ENCODE measurements at places on chromosomes 16 and 17. TPM values are rescaled to one million over a fixed set of nuclear protein-coding genes. Genes with fewer than 3 reads are reported as not detected.

- H3K27me3 ChIP-seq: no peaks in the 10 kb centered on the region
- DNase-seq: no peak
- H3K27ac ChIP-seq: no peak overlapping the region
- H3K36me3 ChIP-seq: no peaks in the 10 kb centered on the region
- H3K4me1 ChIP-seq: peaks cover 5% of the 10 kb centered on the region
- no peak overlapping the region for H3K4me3 ChIP-seq
Measured at GRCh38 chr17:60303406-60304099, 88.4 kb downstream of the USP32 start.

DNA sequence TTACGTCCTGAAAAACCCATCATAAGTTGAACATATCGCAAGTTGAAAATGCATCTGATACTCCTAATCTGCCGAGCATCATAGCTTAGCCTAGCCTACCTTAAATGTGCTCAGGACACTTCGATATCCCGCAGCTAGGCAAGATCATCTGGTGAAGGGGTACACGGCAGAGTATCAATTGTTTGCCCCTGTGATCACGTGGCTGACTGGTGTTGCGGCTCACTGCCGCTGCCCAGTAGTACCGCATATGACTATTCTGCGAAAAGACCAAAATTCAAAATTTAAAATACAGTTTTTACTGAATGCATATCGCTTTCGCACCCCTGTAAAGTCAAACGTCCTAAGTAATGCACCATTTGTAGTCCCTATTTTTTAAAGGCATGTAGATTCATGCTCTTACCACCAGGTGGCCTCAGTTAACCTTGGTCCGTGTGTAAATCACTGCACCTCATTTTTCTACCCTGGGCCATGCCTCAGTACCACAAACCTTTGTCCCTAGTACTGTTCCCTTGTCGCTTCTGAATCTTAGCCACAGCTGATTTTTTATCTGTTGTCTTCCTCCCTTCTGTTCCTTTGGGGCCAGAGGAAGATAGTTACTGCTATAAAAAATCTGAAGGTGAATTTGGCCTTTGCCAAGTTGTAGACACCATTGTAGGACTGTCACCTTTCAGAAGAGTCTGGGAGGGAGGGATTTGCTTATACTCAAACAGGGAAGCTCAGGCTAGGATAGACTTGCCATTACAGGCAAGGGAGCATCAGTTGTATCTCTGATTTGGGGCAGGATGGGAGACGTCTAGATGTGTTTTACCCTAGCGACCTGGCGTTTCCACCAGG is 34.4 kb downstream of the WWP2 start:
- peak; percentile 85 for DNase-seq
- H3K27me3 ChIP-seq: no peaks in the 10 kb centered on the region
- H3K27ac ChIP-seq: no peak overlapping the region
- peak overlapping the region; percentile 16 for H3K4me3 ChIP-seq
- no peaks in the 10 kb centered on the region for H3K36me3 ChIP-seq
- no peaks in the 10 kb centered on the region for H3K4me1 ChIP-seq

GRCh38 chr16:78227855-78228254 is 128.4 kb downstream of the WWOX start:
- no peaks in the 10 kb centered on the region for H3K27me3 ChIP-seq
- no peaks in the 10 kb centered on the region for H3K36me3 ChIP-seq
- H3K4me3 ChIP-seq: no peak overlapping the region
- H3K27ac ChIP-seq: no peak overlapping the region

DNA sequence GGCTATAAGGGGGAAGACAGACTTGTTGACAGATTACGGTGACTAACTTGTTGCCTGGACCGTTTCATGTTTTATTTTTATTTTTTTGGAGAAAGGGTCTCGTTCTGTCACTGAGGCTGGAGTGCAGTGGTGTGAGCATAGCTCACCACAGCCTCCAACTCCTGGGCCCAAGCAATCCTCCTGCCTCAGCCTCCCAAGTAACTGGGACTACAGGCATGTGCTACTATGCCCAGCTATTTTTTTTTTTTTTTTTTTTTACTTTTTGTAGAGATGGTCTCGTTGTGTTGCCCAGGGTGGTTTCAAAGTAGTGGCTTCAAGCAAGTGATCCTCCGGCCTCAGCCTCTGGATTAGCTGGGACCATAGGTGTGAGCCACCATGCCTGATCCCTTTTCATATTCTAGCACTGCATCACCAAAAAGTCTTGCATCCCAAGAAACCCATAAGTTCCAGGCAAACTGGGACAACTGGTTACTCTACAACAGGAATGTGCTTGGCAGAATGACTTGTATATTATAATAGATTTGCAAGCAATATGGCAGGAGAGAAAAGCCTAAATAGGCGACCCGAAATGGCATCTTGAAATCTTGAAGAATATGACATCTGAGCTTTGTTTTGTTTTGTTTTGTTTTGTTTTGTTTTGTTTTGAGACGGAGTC is 2.2 kb upstream of the WDR59 start:
- H3K4me1 ChIP-seq: no peaks in the 10 kb centered on the region
- H3K4me3 ChIP-seq: no peak overlapping the region
- no peak for DNase-seq
- H3K27ac ChIP-seq: no peak overlapping the region

DNA sequence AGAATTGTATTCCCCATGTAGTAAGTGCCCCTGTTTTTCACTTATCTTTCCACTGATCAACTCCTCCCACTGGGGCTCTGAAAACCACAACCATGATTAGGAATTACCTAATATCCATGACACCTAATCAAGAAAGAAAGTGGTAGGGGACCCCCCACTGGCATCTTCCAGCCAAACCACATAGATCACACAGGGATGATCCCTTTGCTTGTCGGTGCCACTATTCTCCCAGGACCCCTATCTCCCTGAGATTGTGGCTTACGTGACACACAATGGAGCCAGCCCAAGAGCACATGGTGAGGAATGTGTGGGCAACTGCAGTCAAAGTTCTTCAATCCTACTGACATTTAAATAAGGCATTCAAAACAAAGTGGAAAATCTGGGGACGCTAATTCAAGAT is 17.6 kb upstream of the DNAH9 start:
- no peaks in the 10 kb centered on the region for H3K27me3 ChIP-seq
- no peak for DNase-seq
- no peak overlapping the region for H3K27ac ChIP-seq
- no peak overlapping the region for H3K4me3 ChIP-seq
- no peaks in the 10 kb centered on the region for H3K36me3 ChIP-seq

- DNase-seq: no peak
- H3K27ac ChIP-seq: no peak overlapping the region
- no peaks in the 10 kb centered on the region for H3K36me3 ChIP-seq
- no peaks in the 10 kb centered on the region for H3K4me1 ChIP-seq
- H3K4me3 ChIP-seq: no peak overlapping the region
Measured at GRCh38 chr17:58061672-58062071, 21.5 kb upstream of the DYNLL2 start.

- no peak overlapping the region for H3K4me3 ChIP-seq
- peak; percentile 75 for DNase-seq
- peak overlapping the region; percentile 31 for H3K27ac ChIP-seq
- H3K36me3 ChIP-seq: peaks cover 10% of the 10 kb centered on the region
- no peaks in the 10 kb centered on the region for H3K27me3 ChIP-seq
Measured at GRCh38 chr16:28181515-28181914, 30.2 kb downstream of the XPO6 start.

- H3K4me1 ChIP-seq: no peaks in the 10 kb centered on the region
- no peak for DNase-seq
- H3K4me3 ChIP-seq: no peak overlapping the region
- no peaks in the 10 kb centered on the region for H3K27me3 ChIP-seq
- peaks cover 42% of the 10 kb centered on the region for H3K36me3 ChIP-seq
Measured at GRCh38 chr16:90040152-90041023, 21.1 kb upstream of the DBNDD1 start.

- H3K36me3 ChIP-seq: peaks cover 51% of the 10 kb centered on the region
- H3K4me3 ChIP-seq: no peak overlapping the region
- DNase-seq: no peak
- H3K4me1 ChIP-seq: no peaks in the 10 kb centered on the region
- no peak overlapping the region for H3K27ac ChIP-seq
Measured at GRCh38 chr17:78399693-78400144, 21.3 kb downstream of the PGS1 start.

GRCh38 chr17:64687376-64687775 is 25.3 kb upstream of the SMURF2 start:
- H3K4me1 ChIP-seq: no peaks in the 10 kb centered on the region
- H3K4me3 ChIP-seq: no peak overlapping the region
- no peak overlapping the region for H3K27ac ChIP-seq
- H3K27me3 ChIP-seq: no peaks in the 10 kb centered on the region

- no peak overlapping the region for H3K4me3 ChIP-seq
- H3K27ac ChIP-seq: no peak overlapping the region
- H3K4me1 ChIP-seq: peaks cover 5% of the 10 kb centered on the region
- no peak for DNase-seq
- peaks cover 50% of the 10 kb centered on the region for H3K36me3 ChIP-seq
Measured at GRCh38 chr17:62052765-62053338, 12.2 kb downstream of the MED13 start.

DNA sequence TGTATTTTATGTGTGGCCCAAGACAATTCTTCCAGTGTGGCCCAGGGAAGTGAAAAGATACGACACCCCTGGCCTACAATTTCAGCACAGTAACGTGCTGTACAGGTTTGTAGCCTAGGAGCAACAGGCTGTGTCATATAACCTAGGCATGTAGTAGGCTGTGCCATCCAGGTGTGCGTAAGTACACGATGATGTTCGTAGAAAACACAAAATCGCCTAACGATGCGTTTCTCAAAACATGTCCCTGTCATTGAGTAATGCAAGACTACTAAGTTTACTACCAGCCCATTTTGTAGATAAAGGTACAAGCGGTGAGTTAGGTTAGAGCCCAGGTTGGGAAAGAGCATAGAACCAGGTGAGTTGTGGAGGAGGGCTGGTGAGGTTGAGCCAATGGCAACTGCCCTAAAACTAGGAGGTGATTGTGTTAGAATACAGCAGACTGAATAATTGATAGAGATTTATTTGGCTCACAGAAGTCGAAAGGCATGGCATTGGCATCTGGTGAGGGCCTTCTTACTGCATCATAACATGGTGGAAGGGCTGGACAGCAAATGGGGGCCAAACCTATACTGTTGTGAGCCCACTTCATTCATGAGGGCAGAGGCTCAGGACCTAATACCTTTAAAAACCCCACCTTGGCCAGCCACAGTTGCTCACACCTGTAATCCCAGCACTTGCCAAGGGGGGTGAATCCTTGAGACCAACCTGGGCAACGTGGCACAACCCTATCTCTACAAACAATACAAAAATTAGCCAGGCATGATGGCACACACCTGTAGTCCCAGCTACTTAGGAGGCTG is 4.2 kb downstream of the EIF1 start:
- no peak for DNase-seq
- peaks cover 13% of the 10 kb centered on the region for H3K4me1 ChIP-seq
- no peaks in the 10 kb centered on the region for H3K27me3 ChIP-seq
- peaks cover 41% of the 10 kb centered on the region for H3K36me3 ChIP-seq
- no peak overlapping the region for H3K27ac ChIP-seq
- H3K4me3 ChIP-seq: no peak overlapping the region

GRCh38 chr17:40361925-40362695 is 2.4 kb downstream of the GJD3 start:
- H3K36me3 ChIP-seq: no peaks in the 10 kb centered on the region
- no peaks in the 10 kb centered on the region for H3K27me3 ChIP-seq
- H3K27ac ChIP-seq: no peak overlapping the region
- no peaks in the 10 kb centered on the region for H3K4me1 ChIP-seq

DNA sequence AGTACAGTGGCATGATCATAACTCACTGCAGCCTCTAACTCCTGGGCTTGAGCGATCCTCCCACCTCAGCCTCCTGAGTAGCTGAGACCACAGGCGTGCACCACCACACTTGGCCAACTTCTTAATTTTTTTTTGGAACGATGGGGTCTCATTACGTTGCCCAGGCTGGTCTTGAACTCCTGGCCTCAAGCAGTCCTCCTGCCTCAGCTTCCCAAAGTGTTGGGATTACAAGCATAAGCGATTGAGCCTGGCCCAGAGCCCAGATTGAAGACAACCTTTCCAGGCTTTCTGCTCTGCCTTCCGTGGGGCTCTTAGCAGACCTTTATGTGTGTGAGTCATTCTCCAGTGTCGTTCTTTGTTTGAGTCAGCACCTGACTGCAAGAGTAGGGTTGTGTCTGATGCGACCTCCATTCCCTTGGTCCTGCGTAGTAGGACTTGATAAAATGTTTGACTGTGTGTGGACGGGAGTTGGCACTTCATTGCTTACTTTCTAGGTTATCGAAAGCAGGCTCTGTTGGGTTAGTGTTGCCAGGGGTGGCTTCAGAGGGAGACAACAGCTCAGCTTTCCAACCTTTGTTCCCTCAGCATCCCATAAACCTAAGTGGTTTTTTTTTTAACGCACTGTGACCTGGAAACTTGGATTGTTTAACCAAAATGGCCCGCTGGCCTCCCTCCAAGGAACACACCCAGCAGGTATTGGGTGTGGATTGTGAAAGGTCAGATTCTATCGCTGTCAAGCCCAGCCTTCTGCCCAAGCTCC is 26.4 kb downstream of the EEF2K start:
- no peaks in the 10 kb centered on the region for H3K4me1 ChIP-seq
- H3K4me3 ChIP-seq: no peak overlapping the region
- DNase-seq: no peak
- H3K27ac ChIP-seq: no peak overlapping the region

- H3K27me3 ChIP-seq: peaks cover 72% of the 10 kb centered on the region
- peaks cover 23% of the 10 kb centered on the region for H3K4me1 ChIP-seq
- H3K4me3 ChIP-seq: no peak overlapping the region
- no peaks in the 10 kb centered on the region for H3K36me3 ChIP-seq
Measured at GRCh38 chr17:61397086-61397842, 2.4 kb upstream of the TBX2 start.

- H3K4me1 ChIP-seq: no peaks in the 10 kb centered on the region
- no peak overlapping the region for H3K27ac ChIP-seq
- no peak for DNase-seq
- no peaks in the 10 kb centered on the region for H3K27me3 ChIP-seq
- H3K36me3 ChIP-seq: no peaks in the 10 kb centered on the region
- no peak overlapping the region for H3K4me3 ChIP-seq
Measured at GRCh38 chr16:48158296-48158695, 2.5 kb upstream of the ABCC12 start.

- H3K4me3 ChIP-seq: no peak within 1 kb of the TSS
- H3K27me3 ChIP-seq: no peaks in the 10 kb centered on the region
- no peaks in the 10 kb centered on the region for H3K36me3 ChIP-seq
- no peak within 1 kb of the TSS for H3K27ac ChIP-seq
- H3K4me1 ChIP-seq: no peaks in the 10 kb centered on the region
- DNase-seq: no peak
Measured at GRCh38 chr17:40015005-40015997, at the start of gene CSF3. CSF3 (plus strand) TSS chr17:40015440; CDS start chr17:40015475, 35 bp downstream.

DNA sequence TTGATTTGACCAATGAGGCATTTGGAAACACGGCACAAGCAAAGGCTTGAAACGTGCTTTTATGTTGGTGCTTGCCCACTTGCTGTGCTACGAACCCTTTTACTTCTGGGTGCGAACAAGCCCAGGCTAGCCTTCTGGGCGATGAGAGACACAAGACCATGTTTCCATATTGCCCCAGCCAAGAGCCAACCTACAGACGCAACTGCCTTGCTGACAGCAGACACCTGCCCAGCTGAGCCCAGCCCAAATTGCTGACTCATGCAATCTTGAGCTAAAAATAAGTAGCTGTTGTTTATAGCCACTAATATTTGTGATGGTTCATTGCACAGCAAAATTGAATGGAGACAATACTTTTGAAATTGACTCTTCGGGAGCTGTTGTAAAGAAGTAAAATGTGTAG is 464.5 kb downstream of the WWOX start:
- no peak overlapping the region for H3K4me3 ChIP-seq
- H3K36me3 ChIP-seq: no peaks in the 10 kb centered on the region
- DNase-seq: no peak
- H3K4me1 ChIP-seq: no peaks in the 10 kb centered on the region

Gene ITGB4
- 0.95 TPM for total RNA-seq

Gene TIGD7
- total RNA-seq: 7.9 TPM

Gene PRSS21
- total RNA-seq: not detected

Gene ATAD5
- 17.4 TPM for total RNA-seq

Gene PYCARD
- 1.8 TPM for total RNA-seq

Gene ADORA2B
- total RNA-seq: 3.9 TPM

Gene TP53TG3C
- total RNA-seq: not detected

Gene TBX4
- not detected for total RNA-seq

Gene GTF3C1
- 94.2 TPM for total RNA-seq

Gene RNF112
- 0.09 TPM for total RNA-seq

Gene MT4
- total RNA-seq: not detected

Measured in A673 (cell line).